ENCODE measurements at places on chromosomes 13 and 19.

- no peak for DNase-seq
Measured at GRCh38 chr19:46025835-46026234, 3.0 kb upstream of the PGLYRP1 start.

GRCh38 chr13:83423381-83423780 lies 458.9 kb downstream of the SLITRK1 start:
- DNase-seq: no peak

DNA sequence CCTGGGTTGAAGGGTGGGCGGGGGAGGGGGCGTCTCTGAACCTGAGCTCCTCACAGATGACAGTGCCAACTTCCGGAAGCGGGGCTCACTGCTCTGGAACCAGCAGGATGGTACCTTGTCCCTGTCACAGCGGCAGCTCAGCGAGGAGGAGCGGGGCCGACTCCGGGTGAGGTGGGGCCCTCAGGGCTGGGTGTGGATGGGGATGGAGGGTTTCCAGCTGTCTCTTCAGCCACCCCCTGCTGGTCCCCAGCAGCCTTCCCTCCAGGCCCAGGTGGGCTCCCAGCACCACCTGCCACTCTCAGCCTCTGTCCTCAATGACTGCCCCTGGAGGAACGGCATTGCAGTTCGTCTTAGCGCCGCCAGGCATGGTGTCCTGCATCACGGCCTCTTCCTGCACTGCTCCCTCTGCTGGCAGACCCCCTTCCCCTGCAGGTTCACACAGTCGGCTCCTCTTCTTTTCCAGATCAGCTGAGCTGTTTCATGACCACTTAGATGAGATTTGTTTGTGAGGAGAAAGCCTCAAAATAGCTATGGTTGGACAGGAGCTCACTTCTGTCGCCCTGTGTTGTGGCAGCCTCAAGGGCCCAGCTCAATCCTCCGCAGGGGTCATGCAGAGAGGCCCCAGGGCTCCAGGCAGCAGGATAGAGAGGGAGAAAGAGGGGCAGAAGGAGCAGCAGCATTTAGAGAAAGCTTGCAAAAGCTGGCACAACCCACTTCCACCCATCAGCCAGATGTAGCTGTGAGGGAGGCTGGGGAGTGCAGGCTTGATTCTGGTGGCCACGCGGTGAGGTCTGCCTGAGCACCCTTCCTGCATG lies 2.5 kb upstream of the GARIN5A start:
- DNase-seq: peak; percentile 37

- no peak for DNase-seq
Measured at GRCh38 chr19:54096617-54097106, 3.9 kb downstream of the OSCAR start.

- DNase-seq: no peak
Measured at GRCh38 chr13:65074248-65074647, 2155.9 kb downstream of the PCDH9 start.

GRCh38 chr13:94703271-94703670 lies 9.1 kb downstream of the SOX21 start:
- DNase-seq: no peak

DNA sequence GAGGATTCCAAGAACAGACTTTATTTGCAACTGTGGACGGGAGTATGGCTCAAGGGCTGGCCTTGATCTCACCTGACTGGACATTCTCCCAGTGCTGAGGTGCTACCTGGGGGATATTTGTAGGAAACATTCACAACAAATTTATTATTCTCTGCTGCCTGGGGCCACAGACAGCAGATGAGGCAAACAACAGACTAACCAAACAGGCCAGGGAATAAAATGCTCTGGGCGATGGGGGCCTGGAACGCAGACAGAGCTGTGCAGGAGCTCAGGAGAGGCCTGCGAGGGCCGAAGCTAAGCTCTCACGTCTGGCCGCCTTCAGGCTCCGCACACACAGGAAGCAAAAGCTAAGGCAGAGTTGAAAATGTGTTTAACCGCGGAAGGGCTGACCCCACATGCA lies 7.8 kb downstream of the PLPP2 start:
- no peak for DNase-seq

GRCh38 chr13:40514802-40515201 lies 151.6 kb downstream of the FOXO1 start:
- no peak for DNase-seq

GRCh38 chr13:78187781-78188180 lies 269.1 kb upstream of the EDNRB start:
- DNase-seq: no peak

GRCh38 chr13:49124693-49125304 lies 95.3 kb upstream of the MLNR start:
- DNase-seq: no peak

DNA sequence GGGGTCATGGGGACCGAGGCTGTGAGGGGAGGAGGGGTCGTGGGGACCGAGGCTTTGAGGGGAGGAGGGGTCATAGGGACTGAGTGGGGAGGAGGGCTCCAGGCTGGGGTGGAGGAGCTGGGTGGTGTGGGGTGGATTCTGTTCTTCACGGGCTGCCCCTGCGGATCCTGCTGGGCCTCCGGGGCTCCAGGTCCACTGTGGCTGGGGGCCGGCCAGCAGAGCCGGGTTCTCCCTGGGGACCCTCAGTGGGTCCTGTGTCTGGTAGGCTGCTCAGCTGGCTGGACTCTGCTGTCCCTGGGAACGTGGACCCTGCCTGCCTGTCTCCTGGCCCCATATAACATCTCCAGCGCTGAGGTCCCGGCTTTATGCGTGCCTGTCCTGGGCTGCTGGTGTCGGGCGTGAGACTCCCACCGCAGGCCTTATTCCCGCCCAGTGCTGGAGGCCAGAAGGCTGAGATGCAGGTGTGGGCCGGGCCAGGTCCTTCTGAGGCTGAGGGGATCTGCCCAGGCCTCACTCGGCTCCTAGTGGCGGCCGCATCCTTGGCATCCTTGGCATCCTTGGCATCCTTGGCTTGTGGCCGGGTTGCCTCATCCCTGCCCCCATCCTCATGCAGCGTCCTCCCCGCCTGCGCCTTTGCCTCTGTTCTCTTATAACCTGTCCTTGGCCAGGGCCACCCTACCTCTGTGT lies 19.8 kb upstream of the GNA15 start:
- no peak for DNase-seq

- DNase-seq: no peak
Measured at GRCh38 chr13:68232351-68233130, 1002.4 kb upstream of the PCDH9 start.

DNA sequence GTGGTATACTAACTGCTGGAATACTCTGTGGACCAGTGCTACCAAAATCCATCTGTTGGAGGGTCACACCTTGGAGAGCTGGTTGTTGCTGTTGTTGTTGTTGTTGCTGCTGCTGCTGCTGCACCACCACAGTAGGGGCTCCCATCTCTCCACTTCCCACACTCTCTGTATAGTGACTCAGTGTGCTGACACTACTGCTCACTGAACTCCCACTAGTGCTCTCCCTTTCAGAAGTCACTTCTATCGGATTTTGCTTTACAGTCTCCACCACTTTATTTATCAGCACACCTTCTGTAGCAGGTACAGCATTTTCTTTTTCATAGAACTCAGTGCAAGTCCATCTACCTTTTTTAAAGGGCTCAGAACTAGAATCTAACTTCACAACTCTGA lies 1.7 kb downstream of the TSC22D1 start:
- DNase-seq: no peak

All from stimulated activated naive CD8-positive, alpha-beta T cell treated with anti-CD3 and anti-CD28 coated beads, Interleukin-15, Interleukin-2, amounts not matched to agents 100 U/mL and 50 U/mL, for 24 hours (primary cell).